ENCODE measurements at places on chromosomes 6 and 20. TPM values are rescaled to one million over a fixed set of nuclear protein-coding genes. Genes with fewer than 3 reads are reported as not detected.

TGM3 gene
- 0.08 TPM for total RNA-seq

CDSN gene
- not detected for total RNA-seq

BNIP5 gene
- total RNA-seq: 0.05 TPM

C20orf144 gene
- 0.08 TPM for total RNA-seq

SKIC2 gene
- total RNA-seq: 21.3 TPM

DCDC2 gene
- total RNA-seq: 3.7 TPM

NNAT gene
- not detected for total RNA-seq

DEFB115 gene
- total RNA-seq: not detected

C6orf89 gene
- total RNA-seq: 14.5 TPM

STMND1 gene
- total RNA-seq: not detected

PTCRA gene
- total RNA-seq: not detected

XKR7 gene
- 0.01 TPM for total RNA-seq

SMLR1 gene
- not detected for total RNA-seq

CYB5R4 gene
- total RNA-seq: 26.3 TPM

KIF25 gene
- total RNA-seq: 0.03 TPM

SLC17A1 gene
- not detected for total RNA-seq

PI3 gene
- total RNA-seq: 2.5 TPM

L3MBTL3 gene
- 3.0 TPM for total RNA-seq

SAMD3 gene
- not detected for total RNA-seq

HACE1 gene
- total RNA-seq: 3.5 TPM

ULBP2 gene
- total RNA-seq: 3.2 TPM

MOCS1 gene
- total RNA-seq: 2.1 TPM

KCNK15 gene
- 0.59 TPM for total RNA-seq

SIGLEC1 gene
- not detected for total RNA-seq

DDRGK1 gene
- total RNA-seq: 103 TPM

TNF gene
- total RNA-seq: not detected

NKAIN2 gene
- not detected for total RNA-seq

MEI4 gene
- total RNA-seq: not detected

LGSN gene
- 2.0 TPM for total RNA-seq

E2F3 gene
- 10.9 TPM for total RNA-seq

GSTA3 gene
- total RNA-seq: not detected
